ENCODE measurements at places on chromosomes 13 and 19.

- DNase-seq: peak; percentile 54
Observed at GRCh38 chr19:38683393-38684077, 36.1 kb downstream of the ACTN4 start.

DNA sequence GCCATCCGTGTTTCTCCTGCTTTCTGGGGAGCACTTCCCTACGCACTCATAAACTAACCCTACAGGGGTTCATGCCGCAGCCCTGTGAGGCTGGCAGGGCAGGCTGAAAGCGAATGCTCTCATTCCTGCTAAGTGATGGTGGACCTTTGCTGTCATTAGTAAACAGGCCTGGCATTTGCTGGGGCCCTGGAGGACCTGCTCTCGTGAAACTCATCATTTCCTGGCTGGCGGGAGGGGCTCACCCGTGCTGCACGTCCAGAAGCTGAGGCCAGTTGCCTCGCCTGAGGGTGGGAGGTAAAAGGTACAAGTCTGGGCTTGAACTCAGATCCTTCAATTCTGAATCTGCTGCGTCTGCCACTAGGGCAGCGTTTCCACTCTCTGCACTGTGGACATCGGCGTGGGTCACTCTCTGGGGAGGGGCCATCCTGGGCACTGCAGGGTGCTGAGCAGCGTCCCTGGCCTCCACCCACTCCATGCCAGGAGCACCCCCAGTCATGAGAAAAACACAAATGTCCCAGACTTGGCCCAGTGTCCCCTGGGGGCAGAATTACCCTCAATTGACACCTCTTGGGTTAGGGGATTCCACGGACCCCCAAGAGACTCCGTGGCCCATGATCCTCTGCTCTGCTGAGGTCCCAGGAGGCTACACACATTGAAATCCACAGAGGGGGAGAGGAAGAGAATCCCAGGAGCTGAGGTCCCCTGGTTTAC, 7.0 kb downstream of the MOB3A start:
- no peak for DNase-seq

DNA sequence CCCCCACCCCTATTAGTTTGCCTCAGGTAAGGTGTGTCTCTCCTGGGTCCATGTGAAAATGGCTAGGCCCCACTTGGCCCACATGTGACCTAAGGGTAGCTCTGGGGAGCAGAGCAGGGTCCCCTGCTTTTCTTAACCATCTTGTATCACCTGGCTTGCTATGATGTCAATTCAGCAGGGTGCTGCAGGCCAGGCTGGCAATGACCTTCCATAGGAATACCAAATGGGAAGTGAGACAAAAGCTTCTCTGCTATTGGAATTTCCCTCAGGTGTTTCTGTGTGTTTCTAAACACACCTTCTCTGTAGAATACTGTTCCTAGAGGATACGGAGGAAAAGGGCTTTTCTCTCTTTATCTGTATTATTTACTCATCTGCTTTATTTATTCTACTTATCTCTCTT, 35.7 kb upstream of the DACH1 start:
- DNase-seq: no peak

- DNase-seq: no peak
Observed at GRCh38 chr13:84609716-84610115, 727.4 kb upstream of the SLITRK1 start.

DNA sequence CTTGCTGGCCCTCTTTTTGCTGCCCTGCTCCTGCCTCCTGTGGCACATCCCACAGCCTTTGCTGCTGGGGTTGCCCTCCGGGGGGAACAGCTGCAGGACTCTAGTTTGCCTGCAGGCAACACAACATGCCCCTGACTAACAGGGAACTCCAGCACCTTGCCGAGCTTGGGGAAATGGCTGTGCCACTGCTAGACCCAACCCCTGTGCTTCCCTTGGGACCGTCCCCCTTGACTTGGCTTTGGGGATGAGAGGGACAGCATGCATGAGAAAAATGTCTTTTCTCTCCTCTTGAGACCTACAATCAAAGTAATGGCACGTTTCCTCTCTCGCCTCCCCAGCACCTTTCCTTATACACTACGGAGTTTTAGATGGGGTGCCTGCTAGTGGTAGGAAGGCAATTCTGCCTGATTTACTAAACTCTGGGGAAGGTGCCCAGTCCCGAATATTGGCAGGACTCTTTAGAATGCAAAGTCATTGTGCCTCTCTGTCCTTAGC, 12.4 kb upstream of the VWA8 start:
- DNase-seq: no peak

DNA sequence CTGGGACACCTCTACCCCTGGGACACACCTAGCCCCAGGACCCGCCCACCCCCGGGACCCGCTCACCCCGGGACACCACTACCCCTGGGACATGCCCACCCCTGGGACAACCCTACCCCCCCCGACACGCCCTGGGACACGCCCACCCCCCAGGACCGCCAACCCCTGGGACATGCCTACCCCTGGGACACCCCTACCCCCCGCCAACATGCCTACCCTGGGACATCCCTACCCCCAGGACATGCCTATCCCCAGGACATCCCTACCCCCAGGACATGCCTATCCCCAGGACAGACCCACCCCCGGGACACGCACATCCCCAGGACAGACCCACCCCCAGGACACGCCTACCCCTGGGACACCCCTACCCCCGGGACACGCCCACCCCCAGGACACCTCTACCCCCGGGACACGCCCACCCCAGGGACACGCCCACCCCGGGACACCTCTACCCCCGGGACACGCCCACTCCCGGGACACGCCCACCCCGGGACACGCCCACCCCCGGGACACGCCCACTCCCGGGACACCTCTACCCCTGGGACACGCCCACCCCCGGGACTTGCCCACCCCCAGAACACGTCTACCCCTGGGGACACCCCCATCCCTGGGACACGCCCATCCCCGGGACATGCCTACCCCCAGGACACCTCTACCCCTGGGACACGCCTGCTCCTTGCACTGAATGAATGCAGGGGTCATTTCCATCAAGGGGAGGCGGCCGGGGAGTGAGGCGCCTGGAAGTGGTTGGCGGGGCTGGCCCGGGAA, 32.3 kb downstream of the ADPRHL1 start:
- no peak for DNase-seq

- no peak for DNase-seq
Observed at GRCh38 chr13:23460921-23461320, 27.4 kb upstream of the SACS start.

GRCh38 chr19:4124638-4125037, 716 bp upstream of the MAP2K2 start:
- no peak for DNase-seq

DNA sequence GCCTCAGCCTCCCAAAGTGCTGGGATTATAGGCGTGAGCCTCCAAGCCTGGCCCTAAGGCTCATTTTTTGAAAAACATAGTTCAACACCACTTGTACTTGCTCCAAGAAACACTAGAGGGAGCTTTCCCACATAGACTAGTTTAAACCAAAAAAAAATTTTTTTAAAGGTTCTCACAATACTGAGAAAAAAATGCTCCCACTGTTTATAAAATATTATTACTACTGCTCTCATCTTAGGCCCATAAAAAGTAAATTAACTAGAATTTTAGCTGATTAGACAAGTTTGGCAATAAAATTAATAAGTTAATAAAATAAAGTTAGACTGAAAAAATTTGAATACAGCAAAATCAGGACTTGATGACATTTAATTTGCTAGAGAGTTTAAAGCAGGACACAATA, 109.5 kb downstream of the TBC1D4 start:
- no peak for DNase-seq

DNA sequence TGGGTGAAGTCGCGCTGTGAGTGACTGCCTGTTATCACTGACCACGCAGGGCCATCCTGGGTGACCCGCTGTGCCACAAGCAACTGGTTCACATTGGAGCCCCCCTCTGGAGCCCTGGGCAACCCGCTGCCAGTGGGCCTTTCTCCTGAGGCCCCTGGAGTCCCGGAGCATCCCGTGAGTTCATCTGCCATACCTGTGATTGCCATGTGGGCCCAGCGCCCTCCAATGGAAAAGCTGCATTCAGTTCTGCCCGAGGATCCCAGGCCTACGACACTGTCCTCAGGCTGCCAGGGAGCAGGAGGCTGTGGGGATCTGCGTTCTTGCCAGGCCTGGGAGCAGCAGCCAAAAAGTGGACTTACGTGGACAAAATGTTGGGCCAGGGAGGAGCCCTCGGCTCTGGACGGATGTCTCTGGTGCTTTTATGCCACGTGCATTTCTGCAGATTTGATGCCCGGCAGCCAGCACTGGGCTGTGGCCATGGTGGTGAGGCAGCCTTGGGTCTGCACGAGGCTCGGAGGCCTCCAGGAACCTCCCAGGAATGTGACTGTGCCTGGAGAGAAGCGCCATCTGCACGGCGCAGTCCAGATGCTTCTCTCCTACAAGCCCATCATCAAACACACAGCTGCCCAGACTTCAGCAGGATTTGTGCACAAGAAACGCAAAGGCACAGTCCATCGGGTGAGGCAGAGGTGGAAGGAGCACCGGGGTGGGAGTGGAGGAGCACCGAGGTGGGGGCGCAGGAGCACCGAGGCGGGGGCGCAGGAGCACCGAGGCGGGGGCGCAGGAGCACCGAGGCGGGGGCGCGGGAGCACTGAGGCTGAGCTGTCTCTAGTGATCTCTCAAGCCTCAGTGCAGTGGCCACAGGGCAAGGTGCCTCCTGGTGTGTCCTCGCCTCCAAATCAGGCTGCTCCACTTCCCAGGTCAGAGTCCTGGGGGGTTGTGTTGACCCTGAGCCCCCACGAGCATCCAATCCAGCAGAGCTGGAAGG, 44.0 kb downstream of the C13orf46 start:
- DNase-seq: no peak

GRCh38 chr19:31317093-31317492, 32.1 kb downstream of the TSHZ3 start:
- no peak for DNase-seq

- peak; percentile 97 for DNase-seq
Observed at GRCh38 chr19:53394974-53395839, at the start of gene ZNF765. Gene ZNF765, plus strand, starts transcription at chr19:53395149. Its CDS starts 2,867 bp downstream, at chr19:53398016.

GRCh38 chr19:3665681-3666544, 34.4 kb downstream of the PIP5K1C start:
- DNase-seq: peak; percentile 78

GRCh38 chr13:83449668-83450395, 432.4 kb downstream of the SLITRK1 start:
- no peak for DNase-seq

DNA sequence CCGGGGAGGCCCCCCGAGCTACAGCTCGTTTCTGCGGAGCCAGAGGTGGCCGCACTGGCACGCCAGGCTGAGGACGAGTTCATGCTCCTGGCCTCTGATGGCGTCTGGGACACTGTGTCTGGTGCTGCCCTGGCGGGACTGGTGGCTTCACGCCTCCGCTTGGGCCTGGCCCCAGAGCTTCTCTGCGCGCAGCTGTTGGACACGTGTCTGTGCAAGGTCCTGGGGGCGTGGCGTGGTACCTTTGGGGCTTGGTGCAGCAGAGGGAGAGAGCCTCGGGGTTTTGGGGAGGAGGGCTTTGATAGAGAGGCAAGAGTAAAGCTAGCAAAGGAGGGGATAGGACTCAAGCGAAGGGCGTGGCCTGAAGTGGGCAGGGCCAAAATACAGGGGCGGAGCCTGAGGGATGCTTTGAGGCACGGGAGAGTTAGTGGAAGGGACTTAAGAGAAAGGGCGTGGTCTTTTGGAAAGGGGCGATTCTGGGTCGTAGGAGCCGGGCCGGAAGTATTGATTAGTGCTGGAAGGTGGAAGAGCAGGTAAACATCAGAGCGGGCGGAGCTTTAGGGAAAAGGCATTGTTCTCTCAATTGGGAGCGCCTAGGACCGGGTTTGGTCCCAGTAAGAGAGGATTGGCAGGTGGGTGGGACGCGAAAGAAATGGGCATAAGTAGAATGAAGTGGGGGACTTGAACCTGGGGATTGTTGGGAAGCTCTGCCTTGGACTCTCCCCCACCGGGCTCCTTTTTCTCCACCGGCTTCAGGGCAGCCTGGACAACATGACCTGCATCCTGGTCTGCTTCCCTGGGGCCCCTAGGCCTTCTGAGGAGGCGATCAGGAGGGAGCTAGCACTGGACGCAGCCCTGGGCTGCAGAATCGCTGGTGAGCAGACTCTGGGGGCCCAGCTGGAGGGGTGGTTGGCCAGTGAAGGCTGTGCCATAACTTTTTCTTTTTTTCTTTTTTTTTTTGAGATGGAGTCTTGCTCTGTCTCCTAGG, 1.2 kb downstream of the PPM1N start:
- peak; percentile 61 for DNase-seq

- DNase-seq: no peak
Observed at GRCh38 chr19:15008308-15008707, 28.6 kb upstream of the SLC1A6 start.

DNA sequence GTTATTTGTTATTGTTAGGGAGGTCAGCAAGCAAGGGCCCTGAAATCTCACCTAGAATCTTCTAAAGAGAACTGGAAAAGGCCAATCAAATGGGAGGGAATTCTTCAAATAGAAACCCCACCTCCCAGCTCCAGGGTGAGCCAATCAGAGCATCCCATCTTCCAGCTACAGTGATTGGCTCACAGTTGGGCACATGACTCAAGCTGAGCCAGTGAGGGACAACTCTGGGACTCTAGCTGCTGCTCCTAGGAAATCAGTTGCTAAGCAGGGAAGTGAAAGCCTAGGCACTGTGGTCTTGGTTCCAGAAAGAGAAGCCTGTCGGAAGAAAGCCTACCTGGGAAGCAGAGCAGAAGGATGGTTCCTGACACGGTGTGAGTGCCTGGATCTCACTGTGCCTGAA, 13.4 kb downstream of the TM6SF2 start:
- DNase-seq: no peak

DNA sequence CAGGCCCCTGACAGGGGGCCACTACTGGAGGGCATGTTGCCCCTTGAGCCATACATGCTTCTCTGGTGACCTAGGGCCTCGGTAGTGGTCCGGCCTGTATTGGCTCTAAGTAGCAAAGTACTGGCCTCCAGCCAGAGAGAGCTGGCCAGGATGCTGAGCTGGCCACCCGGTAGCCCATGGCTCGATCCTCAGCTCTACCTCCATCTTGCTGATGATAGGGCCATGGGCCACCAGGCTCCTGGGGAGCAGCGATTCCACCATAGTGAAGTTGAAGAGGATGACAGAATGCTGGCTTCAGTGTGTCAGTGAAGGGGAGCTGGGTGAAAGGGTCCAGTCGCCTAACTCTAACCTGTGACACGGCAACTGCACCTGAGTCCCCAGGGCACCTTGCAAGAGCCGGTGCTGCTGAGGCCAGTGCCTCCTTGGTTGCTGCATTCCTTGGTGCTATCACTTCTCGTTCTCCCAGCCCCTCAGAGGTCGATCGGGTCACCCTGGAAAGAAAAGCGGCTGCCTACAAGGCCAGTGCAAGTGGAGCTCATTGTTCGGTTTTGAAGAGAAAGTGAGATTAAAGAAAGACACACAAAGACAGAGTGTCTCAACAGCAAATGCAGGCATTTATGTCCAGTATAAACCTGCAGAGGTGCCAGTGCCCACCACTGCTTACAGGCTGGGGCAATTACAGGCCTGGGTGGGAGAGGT, 5.0 kb downstream of the FPR3 start:
- no peak for DNase-seq

GRCh38 chr13:44765001-44765471, 188.9 kb upstream of the TSC22D1 start:
- no peak for DNase-seq

- no peak for DNase-seq
Observed at GRCh38 chr13:41465898-41466320, 8.6 kb downstream of the RGCC start.
